ENCODE measurements at places on chromosomes 2 and 18.

DNA sequence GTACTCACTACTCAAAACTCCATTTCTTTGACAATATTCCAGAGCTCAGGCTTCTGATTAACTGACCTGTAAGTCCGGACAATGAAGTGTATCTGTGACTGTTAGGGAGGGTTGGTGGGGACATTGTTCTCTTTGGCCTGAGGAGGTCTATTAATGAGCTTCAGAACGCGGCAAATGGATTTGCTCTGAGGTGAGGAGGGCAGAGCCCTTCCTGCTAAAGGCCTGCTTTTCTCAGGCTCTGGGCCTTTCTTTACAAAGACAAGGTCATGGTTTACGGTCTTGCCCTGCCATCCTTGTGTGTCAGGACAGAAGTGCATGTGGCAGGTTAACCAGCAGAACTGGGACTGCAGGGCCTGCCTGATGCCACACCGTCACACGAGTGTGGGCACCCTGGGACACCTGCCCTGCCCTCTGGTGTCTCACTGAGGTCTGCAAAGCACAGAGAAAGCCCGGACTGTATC is 7.2 kb downstream of the ALKAL2 start:
- DNase-seq: no peak

GRCh38 chr2:174005801-174006419 is 40.7 kb upstream of the SP3 start:
- no peak for DNase-seq

- DNase-seq: no peak
Observed at GRCh38 chr2:1626271-1626681, 118.0 kb downstream of the PXDN start.

DNA sequence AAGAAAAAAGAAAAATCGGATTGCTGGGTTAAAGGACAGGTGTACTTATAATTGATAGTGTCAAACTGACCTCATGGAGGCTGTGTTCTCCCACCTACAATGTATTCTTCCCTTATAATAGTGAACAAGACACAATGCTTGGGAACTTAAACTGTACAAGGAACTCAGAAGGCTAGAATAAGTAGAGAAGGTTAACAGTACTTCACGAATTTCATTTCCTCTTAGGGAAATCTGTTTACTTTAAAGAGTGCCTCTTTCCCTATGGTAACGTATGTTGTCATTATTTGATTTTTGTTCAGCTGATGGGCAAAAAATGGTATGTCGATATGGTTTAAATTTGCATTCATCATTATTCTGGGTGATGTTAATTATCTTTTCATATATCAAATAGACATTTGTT is 9.2 kb upstream of the HK2 start:
- DNase-seq: no peak

DNA sequence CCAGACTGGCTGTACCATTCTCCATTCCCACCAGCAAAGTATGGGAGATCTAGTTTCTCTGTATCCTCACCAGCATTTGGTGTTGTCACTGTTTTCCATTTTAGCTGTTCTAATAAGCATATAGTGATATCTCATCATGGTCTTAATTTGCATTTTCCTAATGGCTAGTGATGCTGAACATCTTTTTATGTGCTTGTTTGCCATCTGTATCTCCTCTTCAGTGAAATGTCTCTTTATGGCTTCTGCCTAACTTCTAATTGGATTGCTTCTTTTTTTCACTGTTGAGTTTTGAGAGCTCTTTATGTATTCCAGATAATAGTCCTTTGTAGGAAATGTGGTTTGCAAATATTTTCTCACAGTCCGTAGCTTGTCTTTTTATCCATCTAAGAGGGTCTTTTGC is 18.9 kb upstream of the BIN1 start:
- DNase-seq: no peak

- no peak for DNase-seq
Observed at GRCh38 chr18:71707985-71708500, 836.1 kb downstream of the CBLN2 start.

GRCh38 chr2:98895221-98895620 is 40.8 kb downstream of the CRACDL start:
- DNase-seq: no peak

DNA sequence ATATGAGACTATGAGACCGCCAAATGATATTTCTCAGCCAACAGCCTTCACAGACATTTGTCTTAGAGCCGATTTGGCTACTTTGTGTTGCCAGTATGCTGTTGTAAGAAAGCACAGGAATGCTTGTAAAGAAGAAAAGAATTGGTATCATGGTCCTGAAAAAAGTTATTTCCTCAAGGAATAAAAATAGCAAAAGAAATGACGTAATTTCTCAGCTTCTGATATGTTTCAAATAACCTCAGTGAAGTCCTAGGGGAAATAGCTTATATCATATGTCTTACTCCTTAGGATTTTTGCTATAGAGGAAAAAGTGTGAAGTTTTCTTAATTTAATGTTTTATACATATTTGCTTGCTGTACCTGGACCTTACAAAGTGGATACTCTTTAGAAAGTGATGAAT is 23.0 kb downstream of the SCN1A start:
- DNase-seq: no peak

DNA sequence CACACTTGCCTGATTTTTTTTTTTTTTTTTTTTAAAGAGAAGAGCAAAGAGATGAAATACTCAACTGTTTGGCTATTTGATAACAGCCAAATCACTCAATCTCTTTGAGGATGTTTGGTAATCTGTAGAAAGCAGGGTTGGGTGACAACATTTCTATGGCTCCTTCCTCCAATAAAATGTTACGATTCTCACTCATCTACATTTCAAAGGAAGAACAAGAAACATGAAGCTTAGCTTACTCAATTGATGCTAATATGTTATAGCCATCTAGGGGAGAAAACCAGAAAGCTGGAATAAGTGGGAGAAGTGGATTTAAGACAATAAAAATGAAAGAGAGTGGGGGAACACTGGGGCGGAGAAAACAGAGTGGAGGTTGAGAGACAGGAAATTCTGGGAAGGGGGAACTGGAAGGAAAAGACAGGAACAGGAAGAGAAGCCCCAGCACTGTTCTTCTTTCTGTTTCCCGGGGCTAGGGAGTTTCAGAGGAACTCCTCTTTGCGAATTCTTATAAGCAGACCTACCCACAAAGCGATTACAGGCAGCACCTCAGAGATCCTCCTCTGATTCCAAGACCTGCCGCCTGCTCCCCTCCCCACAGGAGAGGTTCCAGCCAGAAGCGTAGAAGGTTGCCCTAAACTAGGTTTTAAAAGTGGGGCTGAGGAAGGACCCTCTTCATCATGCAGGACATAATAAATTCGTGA is 13.3 kb downstream of the ST3GAL5 start:
- DNase-seq: no peak

DNA sequence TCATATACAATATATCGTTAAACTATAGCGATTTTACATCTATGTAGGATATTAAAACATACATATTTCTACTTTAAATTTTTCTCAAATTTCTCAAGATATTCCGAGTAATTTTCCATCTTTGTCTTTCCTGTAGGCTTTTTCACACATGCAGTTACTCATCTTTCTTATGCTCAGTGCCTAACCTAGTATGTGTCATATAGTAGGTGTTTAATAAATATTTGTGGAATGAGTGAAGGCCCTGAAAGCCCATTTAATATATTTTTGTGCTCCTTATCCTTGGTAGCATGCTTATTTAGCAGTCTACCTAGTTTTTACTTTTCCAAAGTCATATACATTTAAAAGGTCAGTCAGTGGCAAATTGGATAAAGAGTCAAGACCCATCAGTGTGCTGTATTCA is 67.3 kb downstream of the ITGB6 start:
- DNase-seq: no peak

DNA sequence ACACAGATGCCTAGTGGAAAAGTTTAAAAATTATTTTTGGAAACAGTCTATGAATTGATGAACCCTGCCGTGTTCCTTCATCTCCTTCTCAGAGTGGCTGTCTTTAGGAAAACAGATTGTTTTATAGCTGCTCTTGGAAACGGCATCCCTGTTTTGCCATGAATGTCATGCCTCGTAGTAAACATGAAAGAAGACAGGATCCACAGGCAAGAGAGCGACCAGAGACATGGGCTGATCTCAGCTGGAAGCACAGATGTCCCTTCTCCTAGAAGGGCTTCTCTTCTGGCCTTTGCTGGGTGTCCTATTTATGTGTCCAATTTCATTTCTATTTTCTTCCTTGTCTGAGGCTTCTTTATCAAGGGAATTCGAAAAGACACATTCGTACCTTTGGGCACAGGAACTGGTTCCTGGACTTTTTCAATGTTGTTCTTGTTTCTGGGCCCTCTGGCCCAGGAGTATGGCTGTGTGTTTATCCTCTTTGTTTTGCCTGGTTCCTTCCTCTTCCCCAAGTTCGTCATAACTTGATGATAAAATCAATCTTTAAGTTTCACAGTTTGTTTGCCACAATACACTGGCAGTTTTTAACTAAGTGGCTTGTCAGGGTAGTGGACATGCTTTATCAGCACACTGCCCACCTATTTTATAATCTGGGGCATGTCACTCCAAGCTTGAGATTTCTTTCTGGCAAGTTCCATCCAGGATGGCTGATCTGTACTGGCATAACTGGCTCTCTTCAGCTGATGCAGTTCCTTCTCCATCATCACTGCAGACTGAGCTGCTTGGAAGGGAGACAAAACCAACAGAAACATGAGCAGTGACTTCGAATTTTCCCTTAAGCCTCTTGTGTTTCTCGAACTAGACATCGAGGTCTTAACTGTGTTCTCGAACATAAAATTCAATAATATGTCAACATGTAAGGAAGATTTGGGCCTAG is 63.2 kb upstream of the MGAT4A start:
- no peak for DNase-seq

- no peak for DNase-seq
Observed at GRCh38 chr2:1990151-1990589, 245.9 kb upstream of the PXDN start.

- no peak for DNase-seq
Observed at GRCh38 chr2:16462958-16463357, 202.7 kb downstream of the CYRIA start.

- no peak for DNase-seq
Observed at GRCh38 chr2:166440313-166440712, 53.7 kb downstream of the SCN7A start.

DNA sequence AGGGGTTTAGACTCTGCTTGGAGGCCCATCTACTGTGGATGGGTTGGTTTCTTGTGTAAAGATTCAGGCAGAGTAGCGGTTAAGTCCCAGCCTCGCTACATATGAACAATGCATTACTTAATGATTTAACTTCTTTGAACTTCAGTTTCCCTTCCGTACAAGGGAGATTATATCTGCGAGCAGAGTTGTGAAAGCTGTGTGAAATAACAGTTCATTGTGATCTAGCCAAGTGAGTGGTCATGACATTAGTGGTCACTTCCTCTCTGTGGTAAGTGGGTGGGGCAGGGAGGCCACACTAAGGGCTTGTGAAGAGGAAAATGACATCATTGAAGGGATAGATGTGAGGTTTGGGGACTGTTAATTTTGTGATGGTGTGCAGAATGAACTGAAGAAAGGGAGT is 14.1 kb upstream of the MEX3C start:
- no peak for DNase-seq

DNA sequence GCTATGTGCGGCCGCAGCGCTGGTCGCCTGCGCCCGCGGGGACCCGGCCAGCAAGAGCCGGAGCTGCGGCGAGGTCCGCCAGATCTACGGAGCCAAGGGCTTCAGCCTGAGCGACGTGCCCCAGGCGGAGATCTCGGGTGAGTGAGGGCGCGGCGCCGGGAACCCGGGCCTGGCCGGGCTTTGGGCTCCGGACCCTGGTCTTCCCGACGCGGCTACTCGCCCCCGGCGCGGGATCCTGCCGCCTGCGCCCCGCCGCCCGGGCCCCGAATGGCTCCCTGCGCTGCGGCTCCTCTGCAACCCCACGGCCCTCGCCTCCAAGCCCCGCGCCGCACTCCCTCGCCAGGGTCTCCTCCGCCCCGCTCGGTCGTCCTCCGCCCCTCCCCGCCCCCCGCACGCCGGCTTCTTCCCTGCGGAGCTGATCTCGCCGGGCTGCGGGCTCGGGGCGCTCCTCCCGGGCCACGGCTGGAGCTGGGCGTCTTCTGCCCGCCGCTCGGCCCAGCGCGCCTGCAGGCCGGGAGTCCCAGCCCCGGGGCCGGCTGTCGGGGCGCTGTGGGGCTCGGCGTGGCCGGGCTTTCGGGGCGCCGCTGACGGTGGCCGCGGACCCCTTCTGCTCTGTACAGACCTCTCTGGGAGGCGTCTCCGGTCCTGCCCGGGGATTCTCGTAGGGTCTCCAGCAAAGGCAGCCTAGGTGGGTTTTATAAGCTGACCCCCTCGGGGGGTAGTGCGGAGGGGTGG is 652 bp downstream of the GPC1 start:
- no peak for DNase-seq

- DNase-seq: no peak
Observed at GRCh38 chr2:221235941-221236340, 336.2 kb downstream of the EPHA4 start.

DNA sequence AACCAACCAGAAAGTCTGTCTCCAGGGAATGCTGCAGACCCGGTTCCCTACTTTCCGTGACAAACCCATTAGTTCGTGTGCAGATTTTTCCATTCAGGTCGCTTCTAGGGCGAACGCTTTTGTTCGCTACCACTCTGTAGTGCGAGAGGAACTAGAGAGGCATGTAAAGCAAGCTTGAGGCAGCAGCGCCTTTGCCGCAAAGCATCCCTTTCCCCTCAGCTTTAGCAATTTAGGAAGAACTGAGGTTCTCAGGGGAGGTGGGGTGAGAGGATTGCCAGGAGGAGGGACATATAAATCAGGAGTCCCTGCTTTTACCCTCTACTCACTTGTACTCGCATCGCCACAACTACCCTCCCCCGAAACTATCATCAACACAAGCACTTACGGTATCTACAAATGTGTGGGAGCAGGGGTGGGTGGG is 748 bp upstream of the ZNF804A start:
- no peak for DNase-seq

DNA sequence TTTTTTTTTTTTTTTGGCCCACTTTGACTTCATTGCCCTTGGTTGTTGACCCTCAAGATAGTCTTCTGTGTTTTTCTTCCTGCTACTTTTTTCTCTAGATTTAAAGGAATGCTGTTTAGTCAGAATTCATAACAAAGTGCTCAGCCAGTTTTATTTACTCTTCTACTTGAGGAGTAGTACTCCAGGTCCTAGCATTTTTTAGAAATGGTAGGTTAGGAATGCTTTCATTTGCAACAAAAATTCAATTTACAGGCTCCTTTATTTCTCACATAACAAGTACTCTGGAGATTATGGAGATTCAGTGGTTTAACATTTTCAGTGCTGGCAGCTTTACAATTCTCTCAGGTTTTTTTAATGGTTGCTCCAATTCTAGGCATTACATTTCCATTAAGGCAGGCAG is 58.2 kb downstream of the KIAA1328 start:
- no peak for DNase-seq

GRCh38 chr2:143402451-143402850 is 273.2 kb downstream of the ARHGAP15 start:
- no peak for DNase-seq
